Fibroblast of skin of left biceps (primary cell): ENCODE measurements at places on chromosomes 1 and 21.

GRCh38 chr21:29654855-29655254, 284.9 kb downstream of the GRIK1 start:
- DNase-seq, result no peak

DNA sequence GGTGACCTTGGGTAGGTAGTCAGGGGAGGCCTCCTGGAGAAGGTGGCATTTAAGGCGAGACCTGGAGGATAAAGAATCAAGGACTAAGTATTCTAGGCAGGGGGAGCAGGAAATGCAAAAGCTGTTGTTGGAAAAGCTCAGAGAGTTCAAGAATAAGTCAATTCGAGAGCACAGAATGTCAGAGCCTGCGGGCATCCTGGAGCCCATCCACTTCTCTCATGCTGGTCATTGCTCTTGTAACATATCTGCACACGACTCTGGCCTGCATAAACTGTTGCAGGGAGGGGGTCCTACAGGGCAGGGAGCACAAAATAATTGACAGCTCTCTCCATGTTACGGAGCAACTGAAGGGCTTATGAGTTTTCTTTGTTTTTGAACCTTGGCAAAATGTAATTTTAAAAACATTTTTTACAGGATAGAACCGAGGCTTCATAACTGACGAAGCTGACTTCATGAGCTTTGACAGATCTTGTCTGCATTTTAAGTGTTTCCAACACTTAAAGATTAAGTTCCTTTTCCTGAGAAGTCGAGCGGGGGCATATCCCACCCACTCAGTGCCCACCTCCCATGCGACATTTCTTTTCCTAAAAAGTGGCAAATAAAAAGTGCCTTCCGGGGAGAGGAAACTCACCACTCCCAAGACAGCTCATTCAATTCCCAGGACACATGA, 4.2 kb downstream of the PLA2G5 start:
- no peak for DNase-seq

DNA sequence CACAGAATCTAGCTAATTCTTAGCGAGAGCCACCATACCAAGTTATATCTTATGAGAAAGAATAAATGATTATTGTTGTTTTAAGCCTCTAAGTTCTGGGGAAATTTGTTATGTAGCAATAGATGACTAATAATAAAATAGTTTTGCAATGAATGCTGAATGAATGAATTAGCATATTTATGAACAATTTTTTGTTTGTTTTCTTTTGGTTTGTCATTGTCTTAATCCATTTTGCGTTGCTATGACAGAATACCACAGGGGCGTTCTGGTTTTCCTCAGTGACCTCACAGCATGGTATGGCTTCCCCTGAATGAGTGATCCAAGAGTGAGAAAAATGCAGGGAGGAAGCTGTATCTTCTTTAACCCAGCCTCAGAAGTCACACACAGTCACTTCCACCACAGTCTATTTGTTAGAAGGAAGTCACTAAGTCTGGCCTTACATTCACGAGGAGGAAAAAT, 53.8 kb upstream of the HPDL start:
- no peak for DNase-seq

DNA sequence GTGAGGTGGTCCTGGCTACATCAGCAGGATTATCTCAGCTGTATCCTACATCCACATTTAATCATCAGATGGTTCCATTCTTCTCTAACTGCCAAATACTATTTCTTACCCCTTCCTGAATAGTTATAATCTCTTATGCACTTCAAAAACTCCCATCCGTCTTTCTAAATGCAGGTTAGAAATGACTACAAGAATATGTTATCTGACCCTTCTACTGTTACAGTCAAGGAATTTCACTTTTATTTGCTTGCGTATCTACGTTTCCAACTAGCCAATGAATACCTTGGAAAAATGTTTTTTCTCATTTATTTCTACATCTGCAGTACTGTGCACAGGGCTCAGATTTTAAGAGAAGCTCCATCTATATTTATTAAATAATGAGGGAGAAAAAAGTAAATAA, 709.9 kb downstream of the KCNT2 start:
- DNase-seq, result no peak

- DNase-seq, result peak; percentile 86
These were observed 345.8 kb downstream of the KIF26B start for GRCh38 chr1:245500546-245500945.

GRCh38 chr1:6180707-6181311, 688 bp upstream of the CHD5 start:
- no peak for DNase-seq

DNA sequence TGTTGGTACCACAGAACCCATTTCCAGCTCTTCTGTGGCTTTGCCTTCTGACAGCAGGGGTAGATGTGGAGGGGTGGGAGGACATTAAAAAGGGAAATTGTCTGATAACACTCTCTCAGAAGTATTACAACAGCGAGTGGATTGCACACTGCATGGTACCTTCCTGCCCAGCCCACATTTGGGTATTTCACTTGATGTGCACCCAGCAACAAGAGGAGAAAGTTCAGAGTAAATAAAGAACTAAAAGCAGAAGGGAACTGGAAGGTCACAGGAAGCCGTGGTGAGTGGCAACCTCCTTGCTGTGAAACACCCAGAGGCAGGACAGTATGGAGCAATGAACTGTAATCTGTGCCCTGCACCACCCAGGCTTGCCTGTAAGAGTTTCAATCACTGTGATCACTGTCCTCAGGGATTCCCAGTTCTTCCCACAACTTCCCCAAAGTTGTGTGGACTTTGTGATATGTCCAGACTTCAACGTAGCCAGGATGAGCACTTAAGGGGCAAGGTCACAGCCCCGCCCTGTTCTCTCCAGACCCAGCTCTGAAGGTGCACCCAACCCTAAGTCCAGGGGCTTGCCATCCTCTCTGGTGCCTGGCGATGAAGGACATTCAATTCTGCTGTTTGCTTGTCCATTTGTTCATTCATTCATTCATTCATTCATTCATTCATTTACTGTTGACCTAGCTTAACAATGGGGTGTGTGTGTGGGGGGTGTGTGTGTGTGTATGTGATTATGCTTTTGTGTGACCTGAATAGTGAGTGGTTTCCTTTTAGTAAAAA, 18.7 kb upstream of the F5 start:
- DNase-seq, result no peak

DNA sequence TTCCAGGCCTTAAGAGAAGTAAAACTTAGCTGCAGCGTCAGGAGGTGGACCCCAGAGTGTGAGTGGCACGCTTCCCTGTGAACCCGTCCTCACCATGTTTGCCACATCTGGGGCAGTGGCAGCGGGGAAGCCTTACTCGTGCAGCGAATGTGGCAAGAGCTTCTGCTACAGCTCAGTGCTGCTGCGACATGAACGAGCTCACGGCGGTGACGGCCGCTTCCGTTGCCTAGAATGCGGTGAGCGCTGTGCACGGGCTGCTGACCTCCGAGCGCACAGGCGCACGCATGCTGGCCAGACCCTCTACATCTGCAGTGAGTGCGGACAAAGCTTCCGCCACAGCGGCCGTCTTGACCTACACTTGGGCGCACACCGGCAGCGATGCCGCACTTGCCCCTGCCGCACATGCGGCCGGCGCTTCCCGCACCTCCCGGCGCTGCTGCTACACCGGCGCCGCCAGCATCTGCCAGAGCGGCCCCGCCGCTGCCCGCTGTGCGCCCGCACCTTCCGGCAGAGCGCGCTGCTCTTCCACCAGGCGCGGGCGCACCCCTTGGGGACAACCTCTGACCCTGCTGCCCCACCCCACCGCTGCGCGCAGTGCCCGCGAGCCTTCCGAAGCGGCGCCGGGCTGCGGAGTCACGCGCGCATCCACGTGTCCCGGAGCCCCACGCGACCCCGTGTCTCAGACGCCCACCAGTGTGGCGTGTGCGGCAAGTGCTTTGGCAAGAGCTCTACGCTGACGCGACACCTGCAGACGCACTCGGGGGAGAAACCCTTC, 9.3 kb downstream of the ZNF672 start:
- DNase-seq, result no peak

DNA sequence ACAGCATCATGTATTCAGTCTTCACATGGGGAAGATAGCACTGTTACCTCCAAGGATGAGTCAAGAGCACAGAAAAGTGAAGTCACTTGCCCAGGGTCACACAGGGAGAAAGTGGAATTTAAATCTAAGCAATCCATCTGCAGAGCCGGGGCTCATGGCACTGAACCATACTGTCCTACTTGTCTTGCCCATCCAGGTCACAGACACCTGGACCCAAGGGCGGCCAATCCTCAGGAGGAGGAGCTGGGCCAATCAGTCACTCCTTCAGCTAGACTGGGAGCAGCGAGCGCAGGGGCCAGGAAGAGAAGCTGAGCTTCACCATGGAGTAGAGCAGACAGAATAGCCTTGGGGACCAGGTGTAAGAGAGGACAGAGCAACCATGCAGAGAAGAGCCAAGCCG, 9.2 kb upstream of the GJB5 start:
- no peak for DNase-seq

GRCh38 chr1:89060091-89060490, 4.9 kb downstream of the GBP1 start:
- no peak for DNase-seq

DNA sequence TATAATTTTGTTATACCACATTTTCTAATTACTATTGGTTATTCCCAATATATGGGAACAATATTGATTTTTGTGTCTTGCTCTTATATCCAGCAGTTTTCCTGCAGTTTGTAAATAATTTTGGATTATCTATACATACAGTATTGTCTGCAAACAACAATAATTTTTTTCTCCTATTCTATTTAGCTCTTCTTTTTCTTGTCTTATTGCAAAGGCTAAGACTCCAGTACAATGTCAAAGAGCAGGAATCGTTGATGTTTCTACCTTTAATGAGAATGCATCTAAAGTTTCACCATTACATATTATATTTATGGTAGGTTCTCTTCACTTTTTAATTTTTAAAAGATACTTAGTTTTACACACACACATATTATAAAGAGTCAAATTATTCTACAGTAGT, 4.1 kb upstream of the AVPR1B start:
- no peak for DNase-seq

DNA sequence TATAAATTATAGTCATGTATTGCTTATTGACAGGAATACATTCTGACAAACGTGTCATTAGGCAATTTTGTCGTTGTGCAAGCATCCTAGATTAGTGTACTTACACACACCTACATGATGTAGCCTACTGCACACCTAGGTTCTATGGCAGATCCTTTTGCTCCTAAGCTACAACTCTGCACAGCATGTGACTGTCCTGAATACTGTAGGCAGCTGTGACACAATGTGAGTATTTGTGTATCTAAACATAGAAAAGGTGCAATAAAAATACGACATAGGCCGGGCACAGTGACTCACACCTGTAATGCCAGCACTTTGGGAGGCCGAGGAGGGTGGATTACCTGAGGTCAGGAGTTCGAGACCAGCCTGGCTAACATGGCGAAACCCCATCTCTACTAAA, 36.5 kb downstream of the TNFRSF8 start:
- DNase-seq, result no peak

- DNase-seq, result no peak
These were observed 32.1 kb downstream of the TMEM51 start for GRCh38 chr1:15185617-15186016.

GRCh38 chr21:30482130-30482529, 2.0 kb upstream of the KRTAP19-1 start:
- no peak for DNase-seq

DNA sequence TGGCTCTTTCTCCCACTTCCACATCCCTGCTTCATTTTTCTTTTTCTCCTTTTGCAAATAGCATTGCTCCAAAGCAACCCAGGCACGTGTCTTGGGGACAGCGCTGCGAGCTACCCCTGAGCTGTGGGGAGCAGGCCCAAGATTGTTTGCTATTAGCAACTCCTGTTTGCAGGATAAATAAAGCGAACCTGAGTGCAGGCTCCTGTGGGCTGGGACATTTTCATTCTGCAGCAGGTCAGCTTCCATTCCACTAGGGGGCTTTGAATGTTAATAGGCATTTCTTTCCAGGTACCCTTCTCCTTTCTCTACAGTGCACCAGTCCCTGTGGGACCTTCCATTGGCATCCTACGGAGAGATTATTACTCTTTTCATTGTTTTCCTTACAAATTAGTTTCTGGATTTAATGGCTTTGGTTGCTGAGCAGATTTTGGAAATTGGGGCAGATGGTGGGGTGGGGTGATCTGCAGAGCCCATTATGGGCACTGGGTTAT, 54.0 kb downstream of the OLFML3 start:
- DNase-seq, result no peak

DNA sequence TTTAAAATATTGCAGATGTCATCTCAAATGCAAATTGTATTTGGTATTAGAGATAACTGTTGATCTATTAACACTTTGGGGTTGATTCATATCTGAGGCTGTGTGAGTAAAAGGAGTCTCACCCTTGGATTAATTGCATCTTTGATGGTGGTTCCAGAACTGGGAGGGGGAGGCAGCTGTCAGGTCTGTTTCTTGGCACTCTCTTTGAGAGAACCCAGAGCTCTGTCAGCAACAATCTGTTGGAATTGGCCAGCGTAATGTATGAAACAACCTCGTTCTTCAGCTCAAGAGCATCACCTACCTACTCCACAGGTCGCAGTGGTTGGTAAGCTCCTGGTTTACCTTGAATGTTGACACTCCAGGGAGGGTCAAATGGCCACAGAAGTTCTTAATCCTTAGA, 424.1 kb downstream of the CAMTA1 start:
- no peak for DNase-seq

- peak; percentile 23 for DNase-seq
These were observed 9.9 kb upstream of the MTARC1 start for GRCh38 chr1:220776720-220777326.

- peak; percentile 29 for DNase-seq
These were observed 2.3 kb upstream of the CELA2A start for GRCh38 chr1:15454256-15454655.

GRCh38 chr1:205994346-205994745, 8.8 kb downstream of the RAB7B start:
- DNase-seq, result no peak

DNA sequence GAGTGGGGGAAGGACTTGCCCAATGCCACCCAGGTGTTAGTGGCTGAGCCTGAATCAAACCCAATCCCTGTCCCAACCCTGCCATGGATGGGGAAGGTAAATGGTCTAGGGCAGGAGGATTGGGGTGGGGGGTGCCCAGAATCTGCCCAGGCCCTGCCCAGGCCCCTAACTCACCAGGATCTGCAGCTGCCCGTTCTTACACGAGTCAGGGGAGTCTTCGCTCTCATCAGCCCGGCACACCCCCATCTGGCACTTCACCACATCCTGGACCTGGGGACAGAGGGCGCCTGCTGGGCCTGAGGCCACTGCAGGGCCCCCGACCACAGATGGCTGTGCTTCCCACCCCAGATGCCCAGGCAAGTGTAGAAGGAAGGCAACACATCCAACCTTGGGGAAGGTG, 28.5 kb upstream of the COL16A1 start:
- no peak for DNase-seq

- no peak for DNase-seq
These were observed 19.7 kb downstream of the BRINP2 start for GRCh38 chr1:177190308-177190970.

GRCh38 chr1:34910425-34910824, 19.0 kb downstream of the DLGAP3 start:
- no peak for DNase-seq

GRCh38 chr1:59045636-59046035, 251.3 kb upstream of the FGGY start:
- no peak for DNase-seq

DNA sequence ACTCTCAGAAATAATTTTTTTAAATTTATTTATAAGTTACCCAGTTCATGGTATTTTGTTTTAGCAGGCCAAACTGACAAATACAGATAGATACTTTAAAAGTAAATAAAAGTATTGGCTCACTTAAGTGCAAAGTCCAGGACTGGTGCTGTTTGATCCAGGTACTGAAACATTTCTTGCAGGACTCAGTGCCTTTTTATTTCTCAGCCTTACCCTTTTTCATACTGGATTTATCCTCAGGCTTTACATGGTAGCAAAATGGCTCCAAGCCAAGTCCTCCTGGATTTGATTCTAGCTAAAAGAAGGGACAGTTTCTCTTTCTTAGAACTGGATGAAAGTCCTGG, 83.8 kb downstream of the DIRAS3 start:
- DNase-seq, result no peak
